H1 (cell line): ENCODE measurements at places on chromosomes 16 and 17. TPM values are rescaled to one million over a fixed set of nuclear protein-coding genes. Genes with fewer than 3 reads are reported as not detected.

DNA sequence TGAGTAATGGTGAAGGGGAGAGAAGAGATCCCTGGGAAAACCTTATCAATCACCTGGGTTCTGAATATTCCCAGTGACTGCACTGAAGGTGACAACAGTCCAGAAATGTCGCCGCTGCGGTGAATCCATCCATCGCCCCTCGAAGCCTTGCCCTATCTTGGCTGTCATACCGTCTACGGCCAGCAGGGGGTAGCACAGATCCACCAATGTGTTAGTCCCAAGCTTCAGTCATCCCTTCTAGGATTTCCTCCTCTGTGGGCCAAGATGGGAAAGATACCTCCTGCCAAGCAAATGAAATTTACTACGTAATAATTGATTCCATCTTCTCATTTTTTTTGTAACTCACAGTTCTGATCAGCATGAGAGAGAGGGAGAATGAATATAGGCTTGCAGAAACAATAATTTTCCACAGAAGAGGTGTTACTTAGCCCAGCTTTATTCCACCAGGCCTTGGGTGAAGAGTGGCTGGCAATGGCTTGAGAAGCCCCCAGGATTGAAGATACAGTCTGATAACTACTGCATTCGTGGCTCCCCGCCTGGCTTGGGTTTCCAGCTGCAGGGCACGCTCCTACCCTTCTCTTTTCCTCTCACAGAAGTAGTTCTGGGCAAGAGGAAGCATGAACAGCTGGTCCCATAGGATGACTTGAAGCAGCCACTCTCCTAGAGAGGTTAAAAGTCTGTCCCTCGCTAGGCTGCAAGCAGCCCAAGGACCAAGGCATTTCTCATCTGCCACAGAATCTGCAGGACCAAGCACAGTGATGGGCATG, 2.6 kb upstream of the FMNL1 start:
- DNase-seq = no peak

- DNase-seq = no peak
Measured at GRCh38 chr16:15529673-15530072, 95.3 kb downstream of the BMERB1 start.

GRCh38 chr17:57948169-57948554, 7.0 kb downstream of the CUEDC1 start:
- DNase-seq = no peak

DNA sequence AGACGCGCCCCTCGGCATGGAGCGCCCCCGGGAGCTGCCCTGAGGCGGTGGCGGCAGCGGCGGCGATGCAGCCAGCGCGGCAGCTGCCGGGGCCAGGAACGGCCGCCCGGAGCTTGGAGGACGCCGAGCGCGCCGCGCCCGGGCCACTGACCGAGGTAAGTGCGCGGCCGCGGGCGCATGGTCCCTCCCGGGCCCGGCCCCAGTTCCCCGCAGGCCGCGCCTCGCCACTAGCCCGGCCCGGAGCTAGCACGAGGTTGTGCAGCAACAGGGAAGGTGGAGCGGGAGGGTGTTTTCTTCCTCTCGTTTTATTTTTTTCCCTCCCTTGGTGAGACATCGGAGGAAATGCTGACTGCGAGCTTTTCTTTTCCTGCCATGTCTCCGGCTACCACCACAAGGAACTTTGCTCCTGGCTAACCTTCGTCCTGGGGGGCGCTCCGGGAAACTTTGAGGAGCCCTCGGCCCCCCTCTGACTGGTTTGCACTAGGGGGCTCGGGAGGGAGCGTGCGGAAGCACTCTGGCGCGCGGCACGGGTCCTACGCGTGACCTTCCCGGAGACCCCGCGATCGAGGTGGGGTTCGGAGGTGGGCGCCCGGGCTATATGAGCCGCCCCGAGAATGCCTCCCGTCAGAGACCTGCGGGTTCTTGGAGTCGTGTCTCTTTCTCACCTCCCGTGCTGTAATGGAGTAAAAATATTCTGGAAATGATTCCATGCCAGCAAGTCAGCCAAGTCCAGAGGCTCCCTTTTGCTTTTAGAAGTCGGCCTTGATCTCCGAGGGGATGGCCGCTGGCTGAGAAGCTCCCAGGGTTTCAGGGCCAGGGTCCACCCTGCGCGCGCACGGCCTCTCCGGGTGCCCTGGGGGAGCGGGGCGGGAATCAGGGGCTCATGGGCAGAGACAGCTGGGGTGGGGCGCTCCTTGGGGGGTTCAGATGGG, 868 bp downstream of the KCNJ12 start:
- peak; percentile 73 for DNase-seq

DNA sequence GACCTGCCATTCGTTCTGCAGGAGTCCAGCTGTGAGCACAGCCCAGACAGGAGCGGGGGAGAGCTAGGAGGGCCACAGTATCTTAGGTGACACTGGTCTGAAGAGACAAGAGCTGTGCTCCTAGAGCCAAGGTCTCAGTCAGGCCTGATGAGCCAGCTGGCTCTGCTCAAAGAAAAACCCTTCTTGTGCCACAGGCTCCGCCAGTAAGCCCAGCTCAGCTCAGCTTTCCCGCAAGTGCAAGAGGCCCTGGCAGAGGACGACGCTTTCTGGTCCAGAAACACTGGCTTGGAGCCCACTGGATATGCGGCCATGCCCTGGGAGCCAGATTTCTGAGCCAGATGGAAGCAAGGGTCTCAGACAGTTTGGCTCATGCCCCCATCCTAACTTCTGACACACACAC, 23.9 kb downstream of the PEMT start:
- DNase-seq = no peak

- DNase-seq = no peak
Measured at GRCh38 chr16:69709456-69710084, 16.8 kb downstream of the NQO1 start.

DNA sequence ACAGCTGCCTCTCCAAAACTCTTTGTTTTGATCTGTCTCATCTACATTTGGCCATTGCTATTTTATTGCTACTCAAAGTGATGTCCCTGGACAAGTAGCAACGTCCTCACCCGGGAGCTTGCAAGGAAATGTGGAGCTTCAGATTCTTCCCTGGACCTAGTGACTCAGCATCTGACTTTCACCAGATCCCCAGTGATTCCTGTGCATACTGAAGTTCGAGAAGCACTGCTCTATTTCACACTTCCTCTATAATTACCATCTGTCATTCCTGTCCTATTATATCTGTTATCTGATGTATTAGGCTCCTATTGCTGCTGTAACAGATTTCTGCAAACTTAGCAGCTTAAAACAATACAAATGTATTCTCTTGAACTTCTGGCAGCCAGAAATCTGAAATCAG, 28.5 kb upstream of the VAT1L start:
- DNase-seq = no peak

DNA sequence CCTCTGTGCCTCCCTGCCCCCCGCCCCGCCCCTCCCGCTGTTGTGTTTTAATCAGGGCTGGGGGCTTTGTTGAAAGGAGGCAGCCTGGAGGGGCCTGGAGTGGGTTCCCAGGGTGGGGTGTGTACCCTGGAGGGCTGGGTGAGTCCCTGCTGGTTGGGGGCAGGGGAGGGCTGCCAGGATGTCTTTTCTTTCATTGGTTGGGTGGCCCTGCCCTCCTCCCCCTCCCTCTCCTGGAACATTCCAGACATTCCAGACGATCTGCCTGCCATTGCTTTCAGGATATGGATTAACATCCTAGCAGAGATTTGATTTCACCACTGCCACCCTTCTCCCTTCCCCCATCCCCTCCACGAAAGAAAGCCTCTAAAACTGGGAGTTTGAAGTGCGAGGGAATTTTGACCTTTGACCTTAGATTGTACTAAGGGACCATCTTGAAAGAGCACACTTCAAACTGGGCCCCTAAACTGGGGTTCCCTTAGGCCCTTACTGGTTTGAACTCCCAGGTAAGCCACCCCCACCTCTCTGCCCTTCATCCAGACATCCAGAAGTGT, 25.3 kb downstream of the IGF2BP1 start:
- peak; percentile 80 for DNase-seq

DNA sequence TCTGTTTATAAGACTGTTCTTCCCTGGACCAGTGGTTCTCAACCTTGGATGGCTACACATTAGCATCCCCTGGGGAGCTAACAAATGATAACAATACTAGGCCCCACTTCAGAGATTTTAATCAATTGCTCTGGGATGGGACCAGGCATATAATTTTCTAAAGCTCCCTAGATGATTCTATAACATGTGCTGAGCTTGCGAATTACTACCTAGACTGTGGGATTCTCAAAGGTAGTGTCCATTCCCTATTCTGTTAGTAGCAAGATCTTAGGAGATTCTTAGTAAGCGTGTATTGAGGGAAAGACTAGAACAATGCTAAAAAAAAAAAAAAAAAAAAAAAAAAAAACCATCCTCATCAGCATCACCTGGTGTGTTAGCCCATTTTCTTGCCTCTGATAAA, 412.0 kb upstream of the CDH5 start:
- DNase-seq = no peak

GRCh38 chr16:11556945-11557720, 29.6 kb downstream of the LITAF start:
- no peak for DNase-seq

The ADPRM gene
- total RNA-seq = 6.0 and 6.7 TPM in 2 replicates

The GINS2 gene
- 51.4 and 59.1 TPM in 2 replicates for total RNA-seq

The SLC13A2 gene
- not detected in 2 replicates for total RNA-seq

The DECR2 gene
- 28.2 and 30.6 TPM in 2 replicates for total RNA-seq

The PRKCB gene
- total RNA-seq = 12.1 and 13.0 TPM in 2 replicates

The CORO6 gene
- total RNA-seq = 2.1 and 2.5 TPM in 2 replicates

The HS3ST3A1 gene
- total RNA-seq = 5.4 and 6.6 TPM in 2 replicates
